ENCODE measurements at places on chromosomes 3 and 15.
A peak's percentile ranks its signal among the peaks of the same experiment; 100 is the strongest.

- DNase-seq, result no peak
Measured at GRCh38 chr15:73391128-73391872, 22.5 kb upstream of the HCN4 start.

DNA sequence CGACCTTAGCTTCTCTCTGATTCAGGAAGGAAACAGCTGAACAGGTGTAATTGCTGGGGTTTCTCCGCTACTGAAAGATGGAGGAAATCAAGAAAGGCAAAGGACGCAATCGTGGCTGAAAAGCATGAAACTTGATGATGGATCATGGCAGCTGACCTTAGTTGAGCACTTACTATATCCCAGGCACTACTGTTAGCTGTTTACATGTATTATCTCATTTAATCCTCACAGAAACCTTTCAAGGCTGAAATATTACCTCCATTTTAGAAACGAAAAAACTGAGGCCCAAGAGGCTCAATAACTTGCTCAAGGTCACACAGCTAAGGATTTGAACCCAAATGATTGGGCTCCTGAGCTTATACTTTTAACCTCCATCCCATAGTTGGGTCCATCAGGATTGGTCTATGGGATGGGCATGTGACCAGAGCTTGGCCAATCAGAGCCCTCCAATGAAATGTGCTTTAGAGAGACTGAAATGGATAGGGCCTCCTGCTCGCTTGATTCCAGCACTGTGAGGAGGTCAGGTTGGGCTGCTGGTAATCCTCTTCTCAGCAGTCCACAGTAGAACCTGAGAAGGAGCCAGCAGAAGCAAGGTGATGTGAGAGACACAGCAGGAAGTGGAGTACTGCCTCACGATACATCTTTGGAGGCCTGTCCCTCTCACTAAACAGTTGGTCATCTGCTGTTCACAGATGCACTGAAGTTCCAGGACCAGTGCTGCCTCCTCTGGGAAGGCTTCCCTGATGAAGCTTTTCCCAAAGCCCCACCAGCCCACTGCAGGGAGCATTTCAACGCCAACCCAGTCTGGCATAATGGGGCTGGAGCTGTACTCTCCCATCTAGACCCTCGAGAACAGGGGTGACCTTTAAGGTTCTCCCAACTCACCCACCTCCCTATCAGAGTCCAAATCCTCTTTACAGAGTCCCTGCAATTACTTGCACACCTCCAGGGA, 10.4 kb downstream of the CLN6 start:
- no peak for DNase-seq

GRCh38 chr3:86481636-86482035, 509.3 kb downstream of the VGLL3 start:
- no peak for DNase-seq

DNA sequence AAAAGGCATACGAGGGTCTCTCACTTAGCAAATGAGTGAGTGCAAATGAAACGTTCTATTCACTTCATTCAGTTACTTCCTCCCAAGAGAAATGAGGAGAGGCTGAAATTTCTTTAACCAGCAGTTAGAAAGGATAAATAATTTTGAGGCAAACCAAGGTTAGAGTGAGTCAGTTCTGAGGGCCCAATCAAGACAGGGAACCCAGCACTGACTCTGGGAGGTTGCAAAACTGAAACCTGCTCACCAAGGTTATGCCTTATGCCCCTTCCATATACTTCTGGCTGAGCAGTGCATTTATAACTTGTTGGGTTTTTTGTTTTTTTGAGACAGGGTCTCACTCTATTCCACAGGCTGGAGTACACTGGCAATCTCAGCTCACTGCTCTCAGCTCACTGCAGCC, 4.5 kb upstream of the RPSA start:
- no peak for DNase-seq

DNA sequence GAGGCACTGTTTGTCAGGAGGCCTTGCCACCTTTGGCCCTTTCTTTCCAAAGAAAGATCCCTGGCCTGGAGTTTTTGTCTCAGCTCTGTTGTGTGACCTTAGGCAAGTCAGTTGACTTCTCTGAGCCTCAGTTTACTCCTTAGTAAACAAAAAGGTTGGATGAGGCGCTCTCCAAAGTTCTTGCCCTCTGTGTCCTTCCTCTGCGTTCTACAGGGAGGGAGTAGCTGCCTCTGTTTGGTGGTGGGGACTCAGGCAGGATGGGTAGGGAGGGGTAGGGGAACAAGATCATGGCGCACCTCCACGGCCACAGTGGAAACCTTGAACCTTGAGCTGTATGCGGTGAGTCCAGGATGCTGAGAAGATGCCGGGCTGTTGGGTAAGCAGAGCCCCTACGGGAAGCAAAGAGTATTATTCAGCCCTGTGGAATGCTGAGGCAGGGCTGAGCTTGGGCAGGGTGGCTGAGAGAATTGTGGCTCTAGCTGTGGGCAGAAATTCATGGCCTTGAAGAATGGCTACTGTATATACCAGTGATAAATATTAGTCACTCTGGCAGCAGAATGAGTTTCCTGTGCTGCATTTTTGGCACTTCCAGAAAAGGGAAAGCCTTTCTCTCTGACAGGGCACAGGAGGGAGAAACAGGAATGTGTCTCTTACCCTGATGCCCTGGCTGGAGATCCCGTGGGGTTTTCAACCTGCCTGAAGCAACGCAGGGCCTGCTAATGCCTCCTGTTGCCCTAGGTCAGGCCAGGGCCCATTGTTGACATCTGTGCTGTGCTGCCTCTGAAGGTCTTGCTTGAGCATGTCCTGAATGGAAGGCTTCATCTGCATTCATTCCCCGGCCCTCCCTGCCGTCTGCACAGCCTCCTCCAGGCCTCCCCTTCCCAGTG, 39.9 kb downstream of the SMAD3 start:
- peak; percentile 25 for DNase-seq

- DNase-seq, result peak; percentile 97
Measured at GRCh38 chr3:186097663-186098451, 11.0 kb downstream of the ETV5 start.

DNA sequence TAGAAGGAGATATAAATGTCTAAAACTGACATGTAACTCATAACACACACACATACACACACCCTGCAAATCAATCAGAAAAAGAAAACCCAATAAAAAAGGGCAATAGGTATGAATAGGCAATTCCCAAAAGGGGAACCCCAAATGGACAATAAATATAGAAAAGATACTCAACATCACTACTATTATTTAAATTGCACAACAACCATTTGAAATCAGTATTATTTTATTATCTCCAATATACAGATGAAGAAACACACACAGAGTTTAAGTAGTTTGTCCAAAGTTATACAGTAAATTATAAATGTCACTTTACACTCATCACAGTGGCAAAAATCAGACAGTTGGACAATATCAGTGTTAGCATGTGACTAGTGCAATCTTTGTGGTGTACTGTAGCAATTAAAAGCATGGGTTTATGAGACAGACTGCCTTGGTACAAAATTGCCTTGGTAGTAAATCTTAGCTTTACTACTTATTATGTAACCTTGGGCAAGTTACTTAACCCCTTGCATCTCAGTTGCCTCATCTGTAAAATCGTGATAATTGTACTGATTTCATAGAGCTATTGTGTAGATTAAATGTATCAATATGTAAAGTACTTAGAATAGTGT, 3.4 kb upstream of the FSTL1 start:
- no peak for DNase-seq

DNA sequence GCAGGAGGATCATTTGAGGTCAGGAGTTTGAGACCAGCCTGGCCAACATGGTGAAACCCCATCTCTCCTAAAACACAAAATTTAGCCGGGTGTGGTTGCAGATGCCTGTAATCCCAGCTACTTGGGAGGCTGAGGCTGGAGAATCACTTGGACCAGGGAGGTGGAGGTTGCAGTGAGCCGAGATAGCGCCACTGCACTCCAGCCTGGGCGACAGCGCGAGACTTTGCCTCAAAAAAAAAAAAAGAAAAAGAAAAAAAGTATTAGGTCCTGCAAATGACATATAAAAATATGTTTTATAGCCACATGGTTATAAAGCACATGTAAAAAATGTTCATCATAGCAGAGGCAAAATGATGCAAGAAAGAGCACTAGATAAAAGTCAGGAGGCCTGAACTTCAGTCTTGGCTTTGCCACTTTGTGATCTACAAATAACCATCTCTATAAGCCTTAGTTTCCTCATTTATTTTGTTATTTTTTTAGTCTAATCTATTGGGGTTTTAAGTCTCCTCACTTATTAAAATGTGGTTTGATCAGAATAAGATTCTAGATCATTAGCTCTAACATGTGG, 4.9 kb downstream of the SLC12A6 start:
- peak; percentile 50 for DNase-seq

DNA sequence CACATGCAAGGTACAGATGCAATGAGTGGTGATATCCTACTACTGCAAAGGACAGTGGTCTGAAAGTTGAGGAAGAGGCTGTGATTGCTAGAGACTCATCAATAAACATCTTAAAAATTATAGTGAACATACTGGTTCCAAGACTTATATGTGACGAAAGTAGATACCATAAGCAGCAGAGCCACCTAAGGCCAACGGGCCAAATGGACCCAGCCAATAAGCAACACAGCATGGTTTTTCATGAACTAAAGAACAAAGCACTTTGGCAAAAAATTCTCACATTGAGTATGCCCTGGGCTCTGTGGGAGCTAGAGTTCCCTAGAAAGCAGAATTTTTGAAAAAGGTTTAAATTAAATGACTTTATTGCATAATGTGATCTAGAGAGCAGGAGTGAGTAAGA, 272.1 kb downstream of the SI start:
- no peak for DNase-seq

- no peak for DNase-seq
Measured at GRCh38 chr3:102545276-102545675, 110.5 kb downstream of the ZPLD1 start.

- DNase-seq, result no peak
Measured at GRCh38 chr15:96261575-96262034, 68.9 kb upstream of the NR2F2 start.

GRCh38 chr3:152173627-152174026, 95.1 kb upstream of the MBNL1 start:
- DNase-seq, result no peak

GRCh38 chr3:147736226-147736625, 327.1 kb downstream of the ZIC1 start:
- no peak for DNase-seq

GRCh38 chr3:169907476-169907875, 3.9 kb upstream of the SAMD7 start:
- no peak for DNase-seq

DNA sequence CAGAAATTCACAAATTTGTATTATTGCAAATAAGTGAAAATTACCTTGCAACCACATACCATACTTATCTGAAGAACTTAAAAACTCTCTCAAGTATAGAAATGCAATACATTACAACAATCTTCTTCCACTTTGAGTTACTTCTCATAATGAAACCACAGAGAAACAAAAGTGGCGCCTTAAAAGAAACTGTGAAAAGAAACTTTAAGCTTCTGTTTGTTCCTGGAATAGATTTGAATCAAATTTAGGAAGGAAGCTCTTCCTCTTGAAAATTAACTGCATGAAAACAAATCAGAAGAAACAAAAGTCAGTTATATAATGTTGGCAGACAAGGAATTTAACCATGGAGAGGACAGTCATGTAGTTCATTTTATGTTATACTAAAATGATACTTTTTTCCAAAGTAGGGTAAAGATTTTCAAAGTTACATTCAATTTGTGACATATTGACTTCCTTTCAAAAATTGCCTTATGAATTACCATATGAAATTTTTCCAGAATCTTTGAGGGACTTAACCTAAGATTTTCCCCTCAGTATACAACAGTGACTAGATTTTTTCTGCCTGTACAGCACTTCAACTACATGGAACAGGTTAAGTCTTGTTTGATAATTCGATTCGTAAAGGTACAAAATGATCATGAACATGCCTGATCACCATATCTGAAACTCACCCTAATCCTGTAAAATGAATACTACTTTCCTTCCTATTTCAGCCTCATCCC, 57.6 kb upstream of the TNFSF10 start:
- DNase-seq, result no peak

GRCh38 chr15:58346361-58346760, 85.4 kb upstream of the LIPC start:
- DNase-seq, result no peak

GRCh38 chr15:39059917-39060316, 495.3 kb upstream of the RASGRP1 start:
- no peak for DNase-seq

GRCh38 chr3:183710231-183710630, 12.6 kb downstream of the YEATS2 start:
- DNase-seq, result no peak

GRCh38 chr3:156460206-156460611, 94.7 kb downstream of the SSR3 start:
- DNase-seq, result no peak

GRCh38 chr3:34858067-34858660, 781.2 kb upstream of the ARPP21 start:
- DNase-seq, result no peak

DNA sequence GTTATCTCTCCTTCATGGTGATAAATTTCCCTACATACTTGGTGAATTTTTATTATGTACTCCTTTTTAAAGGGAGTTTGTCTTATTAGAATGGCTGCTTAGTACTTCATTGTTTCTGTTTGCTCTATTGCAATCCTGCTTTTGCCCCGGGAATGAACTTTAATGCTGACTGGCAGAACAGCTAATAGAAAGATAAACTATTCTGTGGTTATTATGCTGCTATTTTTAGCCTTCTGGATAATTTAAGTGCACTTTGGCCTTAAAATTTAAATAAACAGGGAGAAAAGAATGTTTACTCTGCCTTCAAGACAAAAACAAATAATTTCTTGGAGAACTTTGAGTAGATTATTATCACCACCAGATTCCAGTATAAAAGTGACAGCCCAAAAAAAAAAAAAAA, 413.8 kb upstream of the CCDC54 start:
- DNase-seq, result no peak

- no peak for DNase-seq
Measured at GRCh38 chr3:54681706-54682105, 246.2 kb downstream of the LRTM1 start.

DNA sequence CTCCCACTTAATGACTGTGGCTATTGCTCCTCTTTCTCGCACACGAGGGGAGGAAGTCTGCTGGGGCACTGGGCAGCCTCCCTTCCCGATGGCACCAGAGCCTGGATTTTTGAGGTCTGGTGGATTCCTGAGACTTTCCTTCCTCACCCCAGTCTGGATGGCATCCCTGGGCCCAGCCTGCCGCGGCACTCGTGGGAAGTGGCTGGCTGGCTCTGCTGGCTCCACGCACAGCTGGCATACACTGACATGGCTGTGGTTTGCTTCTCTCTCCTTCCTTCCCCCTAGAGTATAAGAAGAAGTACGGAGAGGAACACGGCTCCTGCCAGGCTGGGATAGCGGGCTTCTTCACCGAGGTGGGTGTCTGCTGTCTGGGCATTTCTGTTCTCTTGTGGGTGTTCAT, 319.8 kb upstream of the LRRFIP2 start:
- DNase-seq, result no peak

DNA sequence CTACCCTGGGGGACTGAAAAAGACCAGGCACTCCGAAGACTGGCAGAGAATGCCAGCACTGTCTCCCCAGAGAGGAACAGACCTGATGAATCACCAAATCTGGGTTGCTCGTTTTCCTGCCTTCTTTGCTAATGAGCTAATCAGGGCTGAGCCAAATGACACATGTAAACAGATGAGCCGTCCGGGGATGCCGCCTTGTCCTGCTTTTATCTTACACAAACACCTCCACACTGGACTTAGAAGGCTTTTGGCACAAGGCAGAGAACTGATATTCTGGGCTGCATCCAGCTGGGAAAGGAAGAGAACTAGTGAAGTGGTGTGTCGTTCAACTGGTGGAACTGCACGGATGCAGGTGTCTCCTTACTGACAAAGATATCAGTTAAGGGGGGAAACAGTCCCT, 88.1 kb downstream of the MECOM start:
- no peak for DNase-seq

GRCh38 chr3:169863458-169863899, 6.3 kb downstream of the LRRC31 start:
- peak; percentile 20 for DNase-seq

Measured in NCI-H2171 treated with DMSO at 0.1 percent for 48 hours (cell line).